Brain pericyte (primary cell): ENCODE measurements at places on chromosomes 6 and 20.

- no peak for DNase-seq
Observed at GRCh38 chr6:119757467-119757866, 407.9 kb upstream of the MAN1A1 start.

- DNase-seq, result no peak
Observed at GRCh38 chr6:150118203-150118602, 24.6 kb upstream of the PPP1R14C start.

DNA sequence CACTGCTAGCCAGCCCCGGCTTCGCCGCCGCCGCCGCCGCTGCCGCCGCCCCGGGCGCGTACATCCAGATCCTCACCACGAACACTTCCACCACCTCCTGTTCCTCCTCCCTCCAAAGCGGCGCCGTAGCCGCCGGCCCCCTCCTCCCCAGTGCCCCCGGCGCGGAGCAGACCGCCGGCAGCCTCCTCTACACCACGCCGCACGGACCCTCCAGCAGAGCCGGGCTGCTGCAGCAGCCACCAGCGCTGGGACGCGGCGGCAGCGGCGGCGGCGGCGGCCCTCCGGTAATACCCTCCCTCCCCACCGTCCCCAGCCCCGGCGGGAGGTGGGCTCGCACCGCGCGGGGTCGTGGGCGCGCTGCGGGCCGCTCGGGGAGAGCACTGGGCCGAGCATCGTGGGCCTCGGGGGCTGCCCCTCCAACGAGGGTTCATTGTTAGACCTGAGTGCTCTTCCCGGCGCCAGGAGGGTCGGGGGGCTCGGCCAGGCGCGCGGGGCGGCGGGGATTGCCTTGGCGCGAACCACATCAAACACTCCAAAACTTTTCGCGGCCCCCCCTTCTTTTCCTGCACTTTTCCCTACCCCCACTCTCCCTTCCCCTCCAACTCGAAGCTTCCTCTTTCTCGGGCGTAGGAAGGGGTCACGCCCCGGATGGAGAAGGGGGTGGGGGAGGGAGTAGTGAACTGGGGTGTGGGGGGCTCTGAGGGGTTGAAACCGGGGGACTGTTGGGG is 827 bp downstream of the E2F3 start:
- DNase-seq, result no peak

- DNase-seq, result no peak
Observed at GRCh38 chr20:1920252-1920651, 25.0 kb downstream of the SIRPA start.

- DNase-seq, result no peak
Observed at GRCh38 chr6:141152951-141153350, 979.8 kb upstream of the GJE1 start.

DNA sequence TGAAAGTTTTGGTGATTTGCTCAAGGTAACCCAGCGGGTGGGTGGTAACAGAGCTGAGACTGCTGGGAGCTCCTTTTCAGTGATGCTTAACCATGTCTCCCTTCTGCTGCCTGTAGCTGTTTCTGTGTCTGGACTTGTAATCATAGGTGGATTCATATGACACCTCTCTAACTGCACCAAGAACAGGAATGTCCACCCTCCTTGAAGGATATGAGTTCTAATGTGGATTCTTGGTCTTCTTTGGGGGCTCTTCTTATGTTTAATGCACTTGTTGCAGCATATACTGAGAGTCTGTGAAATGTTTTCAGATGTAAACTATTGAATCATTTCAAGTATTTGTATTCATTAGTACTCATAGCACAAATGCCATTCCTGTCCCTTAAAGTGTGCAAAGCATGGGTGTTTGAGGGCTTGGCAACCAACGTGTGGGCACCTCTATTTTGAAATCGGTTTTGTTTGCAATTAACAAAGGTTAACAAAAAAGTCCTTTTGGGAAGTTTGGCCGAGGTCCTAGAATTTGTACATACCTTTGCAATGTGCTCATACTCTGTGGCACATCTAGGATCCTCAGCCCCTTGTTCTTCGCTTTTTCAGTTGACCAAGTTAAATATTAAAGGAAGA is 138.0 kb downstream of the SOX4 start:
- no peak for DNase-seq
